ENCODE measurements at places on chromosomes 5 and 9.

GRCh38 chr5:14385019-14385418, 196.6 kb upstream of the OTULINL start:
- no peak for DNase-seq

- no peak for DNase-seq
Observed at GRCh38 chr5:132050661-132051552, 9.5 kb upstream of the IL3 start.

- no peak for DNase-seq
Observed at GRCh38 chr5:51387884-51388275, 4.6 kb downstream of the ISL1 start.

DNA sequence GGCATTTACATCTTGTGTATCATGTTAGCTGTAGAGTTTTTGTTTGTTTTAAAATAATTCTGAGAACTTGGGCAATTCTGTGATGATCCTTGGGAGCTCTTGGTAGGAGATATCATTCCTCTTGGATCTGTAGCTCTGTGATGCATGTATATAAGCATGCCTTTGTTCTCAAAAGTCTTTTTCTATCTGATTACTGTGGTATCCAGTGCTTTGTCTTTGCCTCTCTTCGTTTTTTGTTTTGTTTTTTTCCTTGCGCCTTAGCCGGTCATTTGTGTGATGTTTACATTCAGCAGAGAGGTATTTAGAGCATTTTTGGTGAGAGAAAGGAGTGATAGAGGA, 110.0 kb downstream of the PAM start:
- DNase-seq, result no peak

GRCh38 chr9:113628621-113629020, 165.1 kb downstream of the RGS3 start:
- DNase-seq, result no peak

Data from CD4-positive, alpha-beta T cell treated with Interleukin-6 at 100 ng/mL for 8 hours (primary cell).